H9 (cell line): ENCODE measurements at places on chromosomes 12 and 14. TPM values are rescaled to one million over a fixed set of nuclear protein-coding genes. Genes with fewer than 3 reads are reported as not detected.

DNA sequence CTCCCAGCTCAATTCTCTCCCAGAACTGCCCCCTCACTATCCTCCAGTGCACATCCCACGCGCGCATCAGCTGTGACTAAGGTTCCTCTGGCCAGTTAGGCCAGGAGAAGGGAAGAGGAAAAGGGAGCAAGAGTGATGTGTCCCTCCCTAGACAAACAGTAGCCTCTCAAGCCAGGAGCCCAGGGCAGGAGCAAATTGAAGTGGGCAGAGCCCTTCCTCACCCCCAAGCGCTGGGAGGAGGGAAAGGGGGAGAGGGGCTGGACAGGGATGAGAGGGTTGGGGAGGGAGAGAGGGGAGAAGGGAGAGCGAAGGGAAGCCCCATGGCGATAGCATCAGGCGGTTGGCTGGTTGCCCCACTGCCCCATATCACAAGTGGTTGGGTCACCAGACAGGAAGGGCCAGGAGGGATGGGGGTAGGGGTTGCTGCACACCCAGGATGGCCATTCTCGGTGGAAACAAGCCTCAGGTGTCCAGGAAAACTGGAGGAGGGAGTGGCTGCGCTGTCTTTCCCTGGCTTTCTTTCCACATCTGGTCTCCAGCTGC, 1.1 kb downstream of the CD63 start:
- no peak for DNase-seq

DNA sequence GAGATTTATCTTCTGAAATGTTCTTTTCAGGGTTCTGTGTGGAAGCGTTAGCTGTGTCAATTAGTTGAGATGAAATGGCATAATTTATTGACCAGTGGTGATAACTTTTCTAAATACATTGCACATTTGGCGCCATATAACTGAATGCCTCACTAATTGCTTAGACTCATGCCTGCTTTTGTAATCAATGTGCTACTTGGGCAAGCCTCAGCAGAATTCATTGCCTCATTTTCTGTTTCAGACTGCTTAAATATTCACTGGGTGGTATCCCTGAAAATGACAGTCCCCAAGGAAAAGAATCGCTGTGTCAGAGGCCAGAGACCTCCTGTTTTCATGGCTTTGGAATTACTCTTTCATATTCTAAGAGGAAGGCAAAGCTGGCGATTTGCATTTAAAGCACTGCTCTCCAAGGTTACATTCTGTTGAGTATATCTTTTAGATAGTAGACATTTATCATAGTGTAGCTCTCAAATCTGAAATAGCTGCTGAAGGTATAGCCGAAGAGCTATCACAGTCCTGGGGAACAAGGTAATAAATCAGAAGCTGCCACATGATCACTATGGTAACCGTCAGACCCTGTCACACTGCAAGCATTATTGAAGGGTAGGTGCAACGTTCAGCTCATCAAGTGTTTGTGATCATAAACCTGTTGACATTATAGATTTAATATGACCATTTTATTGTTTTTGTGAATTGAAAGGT, 297.3 kb upstream of the E2F7 start:
- no peak for DNase-seq

DNA sequence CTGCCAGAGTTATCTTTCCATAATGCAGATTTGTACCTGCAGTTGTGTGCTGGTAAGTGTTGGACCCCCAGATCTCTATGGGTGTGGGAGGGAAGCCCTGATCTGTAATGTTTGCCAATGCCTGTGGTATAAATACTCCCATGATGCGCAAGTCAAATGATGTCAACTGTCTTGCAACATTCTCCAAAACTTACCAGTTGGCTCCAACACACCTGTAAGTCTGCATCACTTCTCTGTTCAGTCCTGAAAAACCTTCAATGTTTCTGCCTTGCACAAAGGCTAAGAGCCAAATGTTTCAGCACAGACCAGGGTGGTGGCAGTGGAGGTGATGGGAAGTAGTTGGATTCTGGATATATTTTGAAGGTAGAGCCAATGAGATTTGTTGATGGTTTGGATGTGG, 3.1 kb downstream of the OS9 start:
- DNase-seq, result no peak

DNA sequence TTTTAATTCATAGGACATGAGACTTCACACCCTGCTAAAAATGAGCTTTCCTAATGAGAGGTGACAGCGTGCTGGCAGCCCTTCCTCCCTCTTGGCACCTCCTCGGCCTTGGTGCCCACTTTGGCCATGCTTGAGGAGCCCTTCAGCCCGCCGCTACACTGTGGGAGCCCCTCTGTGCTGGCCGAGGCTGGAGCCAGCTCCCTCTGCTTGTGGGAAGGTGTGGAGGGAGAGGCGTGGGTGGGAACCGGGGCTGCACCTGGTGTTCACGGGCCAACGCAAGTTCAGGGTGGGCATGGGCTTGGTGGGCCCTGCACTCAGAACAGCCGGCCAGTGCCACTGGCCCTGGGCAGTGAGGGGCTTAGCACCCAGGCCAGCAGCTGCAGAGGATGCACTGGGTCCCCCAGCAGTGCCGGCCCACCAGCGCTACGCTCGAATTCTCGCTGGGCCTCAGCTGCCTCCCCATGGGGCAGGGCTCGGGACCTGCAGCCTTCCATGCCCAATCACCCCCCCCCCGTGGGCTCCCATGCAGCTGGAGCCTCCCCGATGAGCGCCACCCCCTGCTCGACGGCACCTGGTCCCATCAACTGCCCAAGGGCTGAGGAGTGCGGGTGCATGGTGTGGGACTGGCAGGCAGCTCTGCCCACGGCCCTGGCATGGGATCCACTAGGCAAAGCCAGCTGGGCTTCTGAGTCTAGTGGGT, 22.7 kb upstream of the B4GALNT1 start:
- no peak for DNase-seq

DNA sequence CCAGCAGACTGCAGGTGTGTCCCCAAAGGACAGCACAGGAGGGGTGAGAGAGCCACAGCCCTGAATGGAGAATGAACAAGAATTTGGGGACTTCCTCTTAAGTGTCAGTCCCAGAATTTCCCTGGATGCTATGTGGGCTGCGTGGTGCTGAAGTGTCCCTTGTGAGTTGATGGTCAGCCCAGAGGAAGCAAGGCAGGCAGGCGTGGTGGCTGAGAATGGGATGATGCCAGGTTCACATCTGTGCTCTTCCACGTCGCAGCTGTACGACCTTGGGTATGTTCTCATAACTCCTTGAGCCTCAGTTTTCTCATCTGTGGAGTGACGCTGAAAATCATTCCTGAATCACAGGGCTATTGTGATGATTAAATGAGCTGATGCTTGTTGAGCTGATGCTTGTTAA, 62.1 kb upstream of the GPATCH2L start:
- no peak for DNase-seq

GRCh38 chr12:113537046-113537750, 65.5 kb upstream of the LHX5 start:
- no peak for DNase-seq

The SLC6A13 gene
- not detected in 2 replicates for total RNA-seq

DNA sequence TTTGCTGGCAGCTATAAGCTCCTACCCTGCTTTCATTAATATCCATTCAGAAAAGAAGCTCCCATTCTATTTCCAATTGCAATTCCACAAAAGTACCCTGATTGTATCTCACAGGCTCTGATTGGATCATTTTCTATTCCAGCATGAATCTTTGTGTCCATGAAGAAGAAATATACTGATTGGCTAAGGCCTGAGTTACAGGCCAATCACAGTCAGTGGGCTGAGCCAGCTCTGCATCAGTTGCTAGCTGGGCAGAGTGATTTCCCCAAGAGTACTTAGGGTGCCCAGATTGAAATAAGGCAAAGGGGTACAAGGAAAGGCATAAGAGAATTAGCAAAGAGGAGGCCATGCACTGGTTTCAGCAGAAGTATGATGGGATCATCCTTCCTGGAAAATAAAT, 14.4 kb downstream of the ART4 start:
- peak; percentile 57 for DNase-seq

- no peak for DNase-seq
These were observed 39.8 kb upstream of the PTGDR start for GRCh38 chr14:52227619-52228222.

GRCh38 chr12:106744600-106744999, 29.9 kb upstream of the RIC8B start:
- no peak for DNase-seq

DNA sequence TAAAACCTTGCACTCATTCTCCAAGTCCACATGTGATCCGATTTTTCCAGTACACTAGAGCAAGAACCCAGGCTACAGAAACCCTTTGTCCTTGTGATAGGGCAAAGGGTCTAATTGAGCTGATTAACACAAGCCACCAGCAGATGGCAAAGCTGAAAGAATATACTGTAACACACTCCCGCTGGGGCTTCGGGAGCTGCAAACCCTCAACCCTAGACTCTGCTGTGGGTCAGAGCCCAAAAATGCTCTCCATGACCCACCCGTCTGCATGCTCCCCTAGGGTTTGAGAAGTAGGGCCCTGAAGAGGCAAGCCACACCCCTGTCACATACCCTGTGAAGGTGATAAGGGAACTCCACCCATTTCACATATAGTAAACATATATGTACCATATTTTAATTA, 33.6 kb upstream of the PCNX1 start:
- no peak for DNase-seq

The NTF3 gene
- total RNA-seq, result 0.48 TPM in 2 replicates

The ATN1 gene
- 97.9 and 103 TPM in 2 replicates for total RNA-seq
